Esophagus muscularis mucosa (tissue), 4 donors: ENCODE measurements at places on chromosomes 4 and X. TPM values are rescaled to one million over a fixed set of nuclear protein-coding genes. Genes with fewer than 3 reads are reported as not detected.

DNA sequence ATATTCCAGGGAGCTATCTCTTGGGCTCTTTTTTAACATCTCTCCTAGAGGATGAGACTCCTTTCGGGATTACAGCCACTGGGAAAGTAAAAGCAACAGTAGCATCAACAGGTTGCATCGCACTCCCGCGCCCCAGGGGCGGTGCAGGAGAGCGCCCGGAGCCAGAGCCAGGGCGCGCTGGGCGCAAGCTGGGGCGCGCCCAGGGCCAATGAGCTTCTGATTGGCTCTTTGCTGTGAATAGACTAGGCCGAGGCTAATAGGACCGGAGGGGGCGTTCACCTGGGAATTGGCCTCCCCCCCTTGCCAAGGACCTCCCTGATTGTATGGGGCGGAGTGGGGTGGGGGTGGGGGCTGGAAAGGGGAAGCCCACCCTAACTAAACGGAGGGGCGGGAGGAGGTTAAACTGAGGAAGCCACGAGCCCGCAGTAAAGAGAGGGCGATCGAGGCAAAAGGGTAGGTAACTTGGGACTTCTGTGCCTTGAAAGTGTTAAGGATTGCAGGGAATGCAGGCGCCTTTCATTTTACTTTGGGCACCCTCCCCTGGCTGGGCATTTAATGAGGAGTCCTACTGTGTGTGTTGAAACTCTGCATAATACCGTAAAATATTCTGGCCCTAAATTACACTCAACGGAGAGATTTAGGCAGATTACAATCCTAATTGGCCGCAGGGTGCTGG is 1.1 kb upstream of the ATOH1 start:
- no peak overlapping the region for H3K27ac ChIP-seq
- no peak for DNase-seq
- no peaks in the 10 kb centered on the region for H3K36me3 ChIP-seq
- peaks cover 73% of the 10 kb centered on the region for H3K27me3 ChIP-seq

DNA sequence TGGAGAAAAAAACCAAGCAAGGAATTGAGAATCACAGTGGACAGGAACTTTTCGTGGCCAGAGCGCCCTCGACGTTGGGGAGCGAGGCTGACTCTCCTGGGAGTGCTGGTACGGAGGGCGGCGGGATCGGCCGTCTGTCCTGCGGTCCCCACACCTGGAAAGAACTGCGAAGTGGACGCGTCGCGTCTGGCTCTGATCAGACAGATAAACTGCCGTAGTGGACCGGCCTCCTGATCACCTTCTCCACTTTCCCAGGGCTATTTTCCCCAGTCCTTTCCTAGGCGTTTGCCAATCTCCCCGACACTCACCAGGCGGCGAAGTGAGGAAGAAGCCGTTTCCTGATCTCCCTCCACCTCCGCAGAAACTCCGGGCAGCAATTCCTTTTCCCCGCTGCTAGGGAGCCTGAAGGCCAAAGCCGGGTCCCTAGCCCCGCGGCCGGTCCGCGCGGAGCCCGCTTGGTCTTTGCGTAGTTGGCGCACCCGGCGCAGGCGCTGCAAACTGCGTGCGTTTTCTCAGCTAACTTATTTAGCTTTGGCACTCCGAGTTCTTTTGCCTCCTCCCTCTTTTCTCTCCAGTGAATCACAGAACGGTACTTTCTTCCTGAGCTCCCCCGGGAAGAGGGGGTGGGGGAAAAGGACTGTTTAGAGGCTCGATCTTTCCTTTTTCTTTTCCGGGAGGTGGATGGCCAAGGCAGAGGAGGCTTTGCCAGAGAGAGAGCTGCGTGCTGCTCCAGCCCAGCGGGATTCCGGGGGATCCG is at the start of gene ARSJ:
Gene ARSJ (minus strand): TSS at position 500 of the 757 bp plus-strand sequence. CDS start 813 bp downstream, outside the sequence.
- H3K27me3 ChIP-seq = no peaks in the 10 kb centered on the region
- peak within 1 kb of the TSS; percentile 71 for H3K4me3 ChIP-seq
- H3K27ac ChIP-seq = peak within 1 kb of the TSS; percentile 89
- H3K36me3 ChIP-seq = no peaks in the 10 kb centered on the region
- no peak for DNase-seq

DNA sequence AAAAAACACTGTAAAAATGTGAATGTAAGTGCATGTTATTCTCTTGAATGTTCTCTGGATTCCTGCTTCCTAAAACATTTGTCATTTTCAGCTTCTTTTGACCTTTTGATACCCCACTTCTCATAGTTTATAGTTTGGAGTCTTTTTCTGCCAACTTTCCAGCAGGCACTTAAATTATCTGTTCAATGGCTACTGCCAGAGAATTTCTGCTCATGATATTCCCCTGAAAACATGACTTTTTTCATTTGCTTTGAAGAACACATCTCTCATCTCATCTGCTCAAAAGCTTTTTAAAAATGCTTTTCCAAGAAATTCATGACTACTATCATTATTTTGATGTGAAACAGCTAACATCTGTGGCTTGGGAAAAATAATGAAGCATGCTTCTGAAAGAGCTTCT is 269.7 kb upstream of the PCDH7 start:
- no peaks in the 10 kb centered on the region for H3K4me1 ChIP-seq
- no peak overlapping the region for H3K27ac ChIP-seq
- H3K27me3 ChIP-seq = no peaks in the 10 kb centered on the region
- H3K4me3 ChIP-seq = no peak overlapping the region
- no peaks in the 10 kb centered on the region for H3K36me3 ChIP-seq

DNA sequence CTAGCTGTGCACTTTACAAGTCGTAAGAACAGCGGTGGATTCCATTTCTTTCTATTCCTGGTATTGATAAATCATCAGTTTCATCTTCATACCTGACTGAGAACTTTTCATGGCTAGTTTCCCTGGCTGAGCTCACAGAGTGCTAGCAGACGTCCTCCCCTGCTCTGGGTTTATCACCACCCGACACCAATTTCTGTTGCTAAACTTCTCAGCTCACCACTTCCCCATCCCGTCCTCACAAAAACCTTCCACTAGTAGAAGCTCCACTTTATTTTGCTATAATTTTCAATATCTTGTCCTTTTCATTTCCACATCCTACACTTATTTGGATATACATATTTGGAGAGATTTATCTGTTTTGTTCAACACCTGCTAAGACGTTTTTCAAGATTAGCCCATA is 869.4 kb upstream of the FRG1 start:
- peaks cover 6% of the 10 kb centered on the region for H3K27me3 ChIP-seq
- no peaks in the 10 kb centered on the region for H3K36me3 ChIP-seq
- no peak overlapping the region for H3K4me3 ChIP-seq
- no peaks in the 10 kb centered on the region for H3K4me1 ChIP-seq

DNA sequence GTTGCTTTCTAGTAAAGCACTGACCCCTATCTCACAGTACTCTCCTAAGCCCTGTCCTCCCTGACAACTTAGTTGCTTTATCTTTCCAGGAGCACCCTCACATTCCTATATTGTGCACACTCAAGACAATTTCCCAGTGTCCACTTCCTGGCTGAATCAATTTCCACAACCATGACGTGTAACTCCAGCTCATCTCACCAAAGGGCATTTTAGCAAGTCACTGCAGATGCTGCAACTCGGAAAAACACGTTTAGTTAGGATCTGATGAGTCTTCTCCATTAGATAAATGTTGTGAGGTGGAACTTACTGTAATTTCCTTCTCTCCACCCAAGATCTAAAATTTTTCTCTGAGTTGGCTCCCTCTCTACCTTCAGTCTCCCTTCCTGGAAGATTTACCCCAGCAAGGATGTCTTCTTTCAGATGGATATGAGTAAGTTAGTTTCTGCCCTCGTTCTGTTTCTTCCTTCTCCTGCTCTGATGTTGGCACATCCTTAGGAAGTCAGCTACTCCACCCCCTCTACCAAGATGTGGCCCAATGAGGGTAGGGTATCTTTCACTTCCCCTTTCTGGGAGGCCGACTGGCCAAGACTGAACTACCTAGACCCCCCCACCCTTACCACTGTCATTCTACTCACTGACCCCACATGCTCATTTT is 28.8 kb upstream of the IL13RA1 start:
- no peaks in the 10 kb centered on the region for H3K36me3 ChIP-seq
- DNase-seq = no peak
- H3K4me1 ChIP-seq = no peaks in the 10 kb centered on the region
- no peaks in the 10 kb centered on the region for H3K27me3 ChIP-seq
- H3K27ac ChIP-seq = no peak overlapping the region
- H3K4me3 ChIP-seq = no peak overlapping the region

DNA sequence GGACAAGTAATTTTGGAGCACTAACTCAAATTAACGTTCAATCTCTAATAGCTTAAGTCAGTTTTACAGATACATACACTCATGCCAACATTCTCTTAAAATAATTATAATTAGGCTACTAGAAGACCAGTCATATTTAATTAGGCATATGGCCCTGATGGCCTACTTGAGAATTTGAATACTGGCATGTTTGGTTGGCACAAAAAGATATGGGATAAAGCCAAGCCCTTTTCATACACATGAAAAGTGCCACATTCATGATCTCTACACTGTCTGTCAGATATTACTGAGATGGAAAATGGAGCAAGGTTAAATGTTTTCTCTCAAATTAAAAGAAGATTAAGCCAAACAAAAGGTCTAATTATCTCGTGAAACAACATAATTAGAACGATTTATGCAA is 1091.0 kb downstream of the C4orf33 start:
- DNase-seq = no peak
- H3K4me1 ChIP-seq = no peaks in the 10 kb centered on the region
- no peaks in the 10 kb centered on the region for H3K36me3 ChIP-seq
- no peak overlapping the region for H3K4me3 ChIP-seq

GRCh38 chr4:144649646-144650045 is 3.7 kb downstream of the HHIP start:
- DNase-seq = no peak
- H3K4me3 ChIP-seq = no peak overlapping the region
- H3K36me3 ChIP-seq = no peaks in the 10 kb centered on the region
- peaks cover 27% of the 10 kb centered on the region for H3K4me1 ChIP-seq

DNA sequence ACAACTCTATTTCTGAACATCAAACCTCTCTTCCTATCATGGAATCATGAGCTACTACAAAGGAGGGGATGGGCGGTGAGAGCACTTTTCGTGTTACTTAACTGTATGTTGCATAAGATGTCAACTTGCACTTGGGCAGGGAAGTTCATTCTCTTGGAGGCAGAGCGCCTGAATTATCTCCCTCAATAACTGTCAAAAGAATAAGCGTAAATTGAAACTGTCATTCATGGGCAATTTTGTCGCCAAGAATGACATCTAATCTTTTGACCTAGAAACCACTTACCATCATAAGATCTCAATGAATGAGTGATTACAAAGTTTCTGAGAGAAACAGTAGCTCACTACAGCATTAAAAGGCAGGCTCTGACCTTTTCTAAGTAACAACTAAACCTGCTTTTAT is 23.5 kb upstream of the USP26 start:
- H3K4me3 ChIP-seq = no peak overlapping the region
- no peak overlapping the region for H3K27ac ChIP-seq
- DNase-seq = no peak
- H3K4me1 ChIP-seq = no peaks in the 10 kb centered on the region

- no peak overlapping the region for H3K4me3 ChIP-seq
- H3K27ac ChIP-seq = no peak overlapping the region
- no peaks in the 10 kb centered on the region for H3K27me3 ChIP-seq
- DNase-seq = no peak
- H3K36me3 ChIP-seq = no peaks in the 10 kb centered on the region
Observed at GRCh38 chrX:32597777-32598176, 613.6 kb downstream of the DMD start.

DNA sequence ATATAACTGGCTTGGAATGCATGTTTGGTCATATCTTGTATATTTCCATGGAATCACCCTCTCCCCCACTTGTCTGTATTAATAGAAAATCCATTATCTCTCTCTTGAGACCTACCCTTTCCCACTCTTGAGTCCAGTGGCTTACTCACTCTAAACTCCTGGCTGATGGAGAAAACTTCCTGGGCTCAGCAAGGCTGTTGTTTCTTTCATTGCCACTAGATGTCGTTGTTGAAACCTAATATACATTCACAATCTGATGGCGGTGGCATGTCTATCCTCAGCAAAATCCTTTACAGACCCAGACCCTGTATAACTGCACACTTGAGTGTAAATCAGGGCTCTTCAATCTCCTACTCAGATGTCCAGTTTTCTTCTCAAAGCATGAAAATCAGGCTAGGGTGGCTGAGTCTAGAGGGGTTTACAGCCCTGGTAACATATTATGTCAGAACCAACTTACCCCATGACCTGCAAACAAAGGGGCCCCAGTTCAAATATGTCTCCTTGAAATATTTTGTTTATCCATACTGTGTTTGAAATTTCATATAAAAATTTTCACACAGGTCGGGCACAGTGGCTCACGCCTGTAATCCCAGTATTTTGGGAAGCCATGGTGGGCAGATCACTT is 70.0 kb upstream of the FAM241A start:
- no peak overlapping the region for H3K4me3 ChIP-seq
- DNase-seq = no peak
- no peak overlapping the region for H3K27ac ChIP-seq
- no peaks in the 10 kb centered on the region for H3K4me1 ChIP-seq
- H3K36me3 ChIP-seq = no peaks in the 10 kb centered on the region
- H3K27me3 ChIP-seq = no peaks in the 10 kb centered on the region

GRCh38 chrX:5324546-5324945 is 904.1 kb downstream of the NLGN4X start:
- DNase-seq = no peak
- H3K27me3 ChIP-seq = no peaks in the 10 kb centered on the region
- no peak overlapping the region for H3K27ac ChIP-seq
- H3K4me1 ChIP-seq = no peaks in the 10 kb centered on the region
- H3K4me3 ChIP-seq = no peak overlapping the region

Gene SLIT2
- total RNA-seq = 82.3 TPM
